Osteocyte (in vitro differentiated cells): ENCODE measurements at places on chromosomes 1 and 21. TPM values are rescaled to one million over a fixed set of nuclear protein-coding genes. Genes with fewer than 3 reads are reported as not detected.

SPATA46 gene
- not detected in 2 replicates for total RNA-seq

RBBP5 gene
- total RNA-seq = 14.7 and 17.3 TPM in 2 replicates

ZFYVE9 gene
- total RNA-seq = 24.7 and 25.9 TPM in 2 replicates

SH3BGRL3 gene
- 138 and 140 TPM in 2 replicates for total RNA-seq

EFNA1 gene
- 29.3 and 31.3 TPM in 2 replicates for total RNA-seq
